ENCODE measurements at places on chromosomes 3 and 15. TPM values are rescaled to one million over a fixed set of nuclear protein-coding genes. Genes with fewer than 3 reads are reported as not detected.

MUC4 gene
- total RNA-seq, result not detected

DNA sequence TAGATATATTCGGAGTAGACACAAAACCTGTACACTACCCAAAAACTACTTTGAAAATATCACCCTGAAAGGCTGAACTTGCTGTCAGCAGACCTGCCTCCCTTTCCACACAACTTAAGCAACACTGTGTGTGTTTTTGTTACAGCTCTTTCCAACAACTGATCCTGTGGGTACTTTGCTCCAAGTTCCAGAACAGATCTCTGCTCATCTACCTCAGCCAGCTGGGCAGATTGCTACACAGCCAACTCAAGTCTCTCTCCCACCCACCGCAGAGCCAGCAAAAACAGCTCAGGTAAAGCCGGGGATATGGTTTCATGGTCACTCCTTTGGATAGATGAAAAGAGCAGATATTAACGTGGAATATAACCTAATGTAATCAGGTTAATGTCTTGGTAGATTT, 19.7 kb upstream of the SLC22A13 start:
- no peak overlapping the region for H3K27ac ChIP-seq
- peaks cover 8% of the 10 kb centered on the region for H3K4me1 ChIP-seq
- H3K36me3 ChIP-seq, result peaks cover 90% of the 10 kb centered on the region
- no peak overlapping the region for H3K4me3 ChIP-seq
- DNase-seq, result no peak
- H3K27me3 ChIP-seq, result no peaks in the 10 kb centered on the region

GRCh38 chr3:152232679-152233078, 36.0 kb upstream of the MBNL1 start:
- H3K4me1 ChIP-seq, result no peaks in the 10 kb centered on the region
- no peak for DNase-seq
- no peaks in the 10 kb centered on the region for H3K36me3 ChIP-seq
- no peak overlapping the region for H3K4me3 ChIP-seq
- no peak overlapping the region for H3K27ac ChIP-seq

BUB1B gene
- total RNA-seq, result 1.9 TPM

- H3K4me1 ChIP-seq, result no peaks in the 10 kb centered on the region
- no peaks in the 10 kb centered on the region for H3K36me3 ChIP-seq
- no peaks in the 10 kb centered on the region for H3K27me3 ChIP-seq
- no peak for DNase-seq
Observed at GRCh38 chr3:190616637-190617036, 102.8 kb downstream of the IL1RAP start.
